Stimulated activated CD4-positive, alpha-beta T cell treated with anti-CD3 and anti-CD28 coated beads, Interleukin-2, amount 100 ng/mL, for 48 hours (primary cell): ENCODE measurements at places on chromosomes 13 and 19.
A peak's percentile ranks its signal among the peaks of the same experiment; 100 is the strongest.

DNA sequence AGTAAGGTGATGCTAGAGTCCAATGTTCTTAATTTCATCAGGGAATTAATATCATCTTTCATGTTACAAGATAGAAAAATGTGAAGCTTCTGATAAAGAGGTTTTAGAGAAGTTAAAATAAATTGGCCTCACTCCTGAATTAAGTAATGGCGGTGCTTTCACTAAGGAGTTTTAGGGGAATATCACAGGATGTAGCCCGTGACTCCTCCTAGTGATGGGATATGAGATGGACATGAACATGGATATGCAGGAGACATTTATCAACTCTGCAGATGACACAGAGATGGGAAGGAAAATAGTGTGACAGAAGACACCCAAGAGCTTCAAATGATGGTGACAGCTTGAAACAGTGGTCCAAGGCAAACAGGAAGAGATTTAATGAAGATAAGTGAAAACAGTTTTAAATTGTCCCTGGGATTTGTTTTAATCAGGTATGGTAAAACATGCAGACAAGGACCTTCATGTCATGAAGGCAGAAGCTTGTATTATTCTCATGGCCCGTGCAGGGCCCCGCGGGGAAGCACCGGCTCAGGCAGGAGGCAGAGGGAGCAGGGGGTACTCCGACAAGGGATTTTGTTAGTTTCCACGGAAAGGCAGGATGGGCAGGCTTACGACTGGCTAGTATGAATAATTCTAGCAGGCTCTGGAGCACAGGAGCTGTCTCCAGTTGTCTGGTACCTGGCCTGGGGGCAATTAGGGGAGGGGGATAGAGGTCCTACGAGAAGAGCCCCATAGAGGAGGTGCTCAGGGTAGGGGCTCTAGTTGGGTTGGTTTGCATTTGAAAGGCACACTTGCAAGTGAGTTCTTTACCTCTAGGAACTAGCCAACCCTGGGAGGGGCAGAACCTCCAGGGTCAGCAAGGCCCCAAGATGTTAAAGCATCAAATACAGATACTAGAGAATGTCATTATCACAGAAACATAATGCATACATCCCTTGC lies 38.7 kb upstream of the FARP1 start:
- no peak for DNase-seq

DNA sequence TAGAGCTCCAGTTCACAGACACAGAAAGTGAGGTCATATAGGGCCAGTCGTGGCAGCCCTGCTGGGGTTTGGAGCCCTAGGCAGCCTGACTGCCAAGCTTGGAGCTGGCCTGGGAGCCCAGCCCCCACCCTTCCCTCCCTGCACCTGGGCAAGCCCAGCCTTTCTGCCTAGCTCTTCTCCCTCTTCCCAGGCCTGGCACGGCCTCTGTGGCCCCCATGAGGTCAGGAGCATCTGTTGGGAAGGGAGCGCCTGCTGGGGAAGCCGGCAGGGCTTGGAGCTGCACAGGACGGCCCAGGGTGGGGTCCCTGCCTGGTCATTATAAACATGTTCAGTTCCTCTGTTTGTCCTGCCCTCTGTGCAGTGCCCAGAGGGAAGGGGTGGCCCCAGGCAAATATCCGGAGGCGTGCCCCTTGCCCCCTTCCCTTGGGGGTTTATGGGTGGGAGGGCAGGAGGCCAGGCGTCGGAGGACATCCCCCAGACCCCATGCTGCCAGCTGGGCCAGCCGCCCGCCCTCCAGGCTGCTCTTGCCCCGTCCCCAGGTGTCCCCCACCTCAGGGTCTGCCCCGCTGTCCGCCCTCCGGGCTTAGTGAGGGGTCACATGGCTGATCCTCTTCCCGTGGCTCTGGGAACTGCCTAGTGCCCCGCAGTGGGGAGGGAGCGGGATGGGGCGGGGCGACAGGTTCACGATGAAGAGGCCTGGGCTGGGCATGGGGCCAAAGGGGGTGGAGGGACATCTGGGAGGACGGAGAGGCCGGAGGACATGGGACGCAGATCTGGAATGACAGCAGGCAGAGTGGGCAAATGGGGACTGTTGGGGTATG lies 30.0 kb upstream of the NCCRP1 start:
- DNase-seq: no peak

- DNase-seq: no peak
Observed at GRCh38 chr19:4401769-4402170, 670 bp upstream of the CHAF1A start.

- no peak for DNase-seq
Observed at GRCh38 chr13:51739027-51739764, 64.8 kb downstream of the DHRS12 start.

GRCh38 chr13:100339411-100339940 lies 249.1 kb downstream of the GGACT start:
- no peak for DNase-seq

GRCh38 chr19:42375415-42376176 lies 14.5 kb downstream of the CNFN start:
- DNase-seq: no peak

DNA sequence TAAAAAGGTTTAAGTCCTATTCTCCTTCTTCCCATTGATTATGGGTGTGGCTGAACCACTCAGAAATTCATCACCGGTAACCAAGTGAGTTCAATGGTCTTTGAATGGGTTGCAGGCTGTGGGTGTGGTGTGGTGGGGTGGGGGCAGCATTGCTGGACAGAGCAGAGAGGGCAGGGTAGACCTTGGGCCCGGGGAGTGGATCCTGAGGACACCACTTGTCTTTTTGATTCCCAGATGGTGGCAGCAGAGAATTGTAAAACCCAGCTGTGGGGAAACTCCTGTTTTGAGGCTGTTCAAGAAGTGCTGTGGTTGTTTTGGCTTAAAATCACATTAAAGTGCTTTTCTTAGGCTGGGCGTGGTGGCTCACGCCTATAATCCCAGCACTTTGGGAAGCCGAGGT lies 45.8 kb upstream of the RGCC start:
- DNase-seq: no peak

- peak; percentile 65 for DNase-seq
Observed at GRCh38 chr19:49142866-49143335, 12.3 kb downstream of the HRC start.

- no peak for DNase-seq
Observed at GRCh38 chr13:22883262-22883840, 297.4 kb upstream of the SGCG start.

- DNase-seq: no peak
Observed at GRCh38 chr19:46922465-46922864, 61.7 kb downstream of the ARHGAP35 start.

DNA sequence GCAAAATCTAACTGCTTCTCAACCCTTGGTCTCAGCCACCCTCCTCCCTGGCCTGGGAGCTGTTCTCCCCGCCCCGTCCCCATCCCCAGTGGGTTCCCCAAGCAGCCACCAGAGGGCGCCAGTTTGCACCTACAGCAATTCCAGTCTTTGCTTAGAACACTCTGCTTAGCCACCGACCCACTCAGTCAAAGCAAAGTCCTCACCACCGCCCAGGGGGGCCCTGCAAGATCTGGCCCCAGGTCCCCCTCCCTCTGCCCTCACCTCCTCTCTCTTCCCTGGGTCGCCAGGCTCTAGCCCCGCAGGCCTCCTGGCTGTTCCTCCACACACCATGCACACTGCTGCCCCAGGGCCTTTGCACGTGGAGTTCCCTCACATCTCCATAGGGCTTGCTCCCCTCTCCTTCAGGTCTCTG lies 12.4 kb downstream of the TMEM143 start:
- DNase-seq: peak; percentile 85

- DNase-seq: peak; percentile 3
Observed at GRCh38 chr13:46721054-46721453, 75.9 kb downstream of the ESD start.

GRCh38 chr13:75895168-75895567 lies 259.0 kb downstream of the LMO7 start:
- no peak for DNase-seq

DNA sequence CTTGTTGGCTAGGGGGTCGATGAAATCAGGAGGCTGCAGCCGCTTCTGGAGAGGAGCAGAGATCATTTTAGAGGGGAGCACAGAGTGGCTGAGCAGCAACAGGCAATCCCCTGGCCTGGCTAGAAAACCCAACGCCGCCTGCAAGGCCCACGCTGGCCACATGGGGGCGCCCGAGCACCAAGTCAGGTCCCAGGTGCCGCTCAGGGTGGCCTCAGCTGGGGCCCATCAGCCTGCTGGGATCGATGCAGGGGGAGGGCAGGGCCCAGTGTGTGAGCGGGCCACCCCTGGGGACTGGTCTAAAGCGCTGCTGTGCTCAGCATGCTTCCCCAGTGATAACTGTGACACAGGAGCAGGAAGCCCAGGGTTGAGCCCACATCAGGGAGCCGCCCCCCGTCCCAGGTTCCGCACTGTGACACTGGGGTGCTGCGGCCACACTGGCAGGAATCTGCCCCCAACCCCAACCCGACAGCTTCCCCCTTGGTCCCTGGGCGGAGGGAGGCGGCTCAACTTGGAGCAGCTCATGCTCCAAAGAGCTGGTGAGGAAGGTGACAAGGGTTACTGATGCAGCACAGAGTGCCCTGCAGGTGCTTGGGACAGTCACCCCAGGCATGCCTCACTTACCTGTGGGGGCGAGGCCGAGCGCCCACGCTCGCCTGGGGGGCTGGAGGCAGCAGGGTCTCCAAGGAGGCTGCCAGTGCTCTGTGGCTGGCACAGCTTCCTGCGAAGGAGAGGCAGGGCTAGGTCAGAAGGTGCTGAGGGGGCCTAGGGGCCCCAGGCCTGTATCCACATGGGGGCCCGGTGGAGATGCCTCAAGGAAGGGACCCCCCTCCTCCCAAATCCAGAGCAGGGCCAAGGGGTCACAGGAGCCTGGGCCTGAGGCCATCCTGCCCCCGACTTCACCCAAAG lies 13.3 kb upstream of the ISYNA1 start:
- peak; percentile 97 for DNase-seq

GRCh38 chr19:16199275-16199932 lies 1.7 kb downstream of the AP1M1 start:
- no peak for DNase-seq

GRCh38 chr19:6038634-6039405 lies 60.9 kb upstream of the RANBP3 start:
- no peak for DNase-seq

- DNase-seq: peak; percentile 75
Observed at GRCh38 chr19:4567584-4568071, 8.1 kb upstream of the SEMA6B start.

DNA sequence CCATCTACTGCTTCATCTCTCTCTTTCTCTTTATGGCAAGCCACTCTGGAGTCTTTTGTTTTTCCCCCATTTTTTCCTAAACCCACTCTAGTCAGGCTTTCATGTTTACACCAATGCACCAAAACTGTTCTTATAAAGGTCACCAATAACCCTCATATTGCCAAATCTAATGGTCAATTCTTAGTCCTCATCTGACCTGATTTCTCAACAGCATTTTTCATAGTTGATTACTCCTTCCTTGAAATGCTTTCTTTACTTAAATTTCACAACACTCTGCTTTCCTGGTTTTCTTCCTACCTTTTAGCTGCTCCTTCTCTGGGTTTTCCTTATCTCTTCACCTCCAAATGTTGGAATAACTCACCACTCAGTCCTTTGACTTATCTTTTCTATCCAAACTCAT lies 47.9 kb downstream of the MICU2 start:
- DNase-seq: no peak

DNA sequence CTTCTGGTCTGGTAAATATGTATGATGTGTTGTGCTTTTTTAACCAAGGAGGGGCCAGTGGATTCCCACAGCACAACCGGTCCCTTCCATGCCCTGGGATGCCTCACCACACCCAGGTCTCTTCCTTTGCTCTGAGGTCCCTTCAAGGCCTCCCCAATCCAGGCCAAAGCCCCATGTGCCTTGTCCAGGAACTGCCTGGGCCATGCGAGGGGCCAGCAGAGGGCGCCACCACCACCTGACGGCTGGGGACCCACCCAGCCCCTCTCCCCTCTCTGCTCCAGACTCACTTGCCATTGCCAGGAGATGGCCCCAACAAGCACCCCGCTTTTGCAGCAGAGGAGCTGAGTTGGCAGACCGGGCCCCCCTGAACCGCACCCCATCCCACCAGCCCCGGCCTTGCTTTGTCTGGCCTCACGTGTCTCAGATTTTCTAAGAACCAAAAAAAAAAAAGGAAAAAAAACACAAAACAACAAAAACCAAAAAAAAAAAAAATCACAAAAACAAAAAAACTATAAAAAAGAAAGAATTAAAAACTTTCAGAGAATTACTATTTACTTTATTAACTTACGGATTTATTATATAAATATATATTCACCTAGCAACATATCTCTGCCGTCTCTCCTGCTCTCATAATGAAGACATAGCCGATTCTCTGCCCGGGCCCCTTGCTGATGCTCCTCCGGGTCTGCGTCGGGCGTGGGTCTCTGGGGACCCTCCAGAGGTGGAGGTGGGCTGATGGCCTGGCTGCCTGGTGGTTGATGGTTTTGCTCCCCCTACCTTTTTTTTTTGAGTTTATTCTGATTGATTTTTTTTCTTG lies 14.4 kb downstream of the CAPN12 start:
- DNase-seq: peak; percentile 80

DNA sequence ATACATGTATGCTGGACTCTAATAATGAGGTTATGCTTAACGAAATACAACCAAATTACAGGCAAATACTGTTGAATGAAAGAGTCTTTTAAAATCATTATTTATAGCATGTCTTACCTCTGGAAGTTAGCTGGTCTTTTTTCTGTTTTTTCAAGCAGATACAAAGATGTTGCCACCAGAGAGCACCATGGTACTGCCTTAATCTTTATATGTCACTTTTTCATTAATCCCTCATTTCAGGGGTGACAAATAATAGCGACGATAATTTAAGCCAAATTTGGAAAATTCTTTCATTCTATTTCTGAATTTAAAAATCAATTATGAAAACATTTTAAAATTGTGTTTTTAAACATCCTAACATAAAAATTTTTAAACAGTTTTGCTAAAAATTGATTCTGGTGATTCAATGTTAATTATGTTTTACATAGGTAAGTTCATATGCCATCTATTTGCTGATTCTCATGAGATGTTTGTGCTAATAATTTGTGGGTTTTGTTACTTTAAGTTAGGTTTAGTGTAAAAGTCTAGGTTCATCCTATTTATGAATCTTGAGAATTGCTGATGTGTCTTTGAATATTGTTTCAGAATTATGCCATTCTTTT lies 379.3 kb upstream of the SGCG start:
- no peak for DNase-seq

DNA sequence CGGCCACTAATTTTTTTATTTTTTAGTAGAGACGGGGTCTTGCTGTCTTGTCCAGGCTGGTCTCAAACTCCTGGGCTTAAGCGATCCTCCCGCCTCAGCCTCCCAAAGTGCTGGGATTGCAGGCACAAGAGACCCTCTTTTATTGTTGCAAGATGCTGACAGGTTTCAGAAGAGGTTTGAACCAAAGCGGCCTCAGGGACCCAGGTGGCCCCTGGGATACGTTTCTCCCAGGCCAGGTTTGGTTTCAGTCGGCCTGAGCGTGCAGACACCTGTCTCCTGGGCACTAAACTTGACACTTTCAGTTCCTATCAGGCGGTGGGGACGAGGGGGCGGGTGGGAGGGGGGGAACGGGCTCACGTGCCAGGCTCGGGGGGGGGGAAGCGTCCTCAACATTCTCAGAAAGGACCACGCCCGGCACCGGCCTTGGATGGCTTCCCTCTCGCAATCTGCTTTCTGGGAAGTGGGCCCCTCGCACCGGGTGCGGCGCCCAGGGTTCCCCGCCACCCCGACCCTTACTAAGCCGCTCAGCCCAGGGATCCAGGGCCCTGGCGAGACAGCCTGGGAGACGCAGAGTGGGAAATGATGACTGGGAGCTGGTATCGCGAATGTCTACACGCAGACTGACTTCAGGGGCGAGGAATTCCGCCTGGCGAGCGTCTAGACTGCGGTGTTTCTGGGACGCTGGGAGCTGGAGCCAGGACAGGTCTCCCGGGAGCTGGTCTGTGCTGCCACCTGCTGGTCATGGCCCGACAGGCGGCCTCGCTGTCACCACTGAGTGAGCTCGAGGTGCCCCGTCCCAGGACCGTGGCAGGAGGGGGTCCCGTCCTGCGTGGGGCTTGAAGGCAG lies 91.6 kb downstream of the GNG7 start:
- peak; percentile 94 for DNase-seq
